Brain pericyte (primary cell): ENCODE measurements at places on chromosomes 6 and 20.

GRCh38 chr6:145824344-145824743 is 9.7 kb upstream of the FBXO30 start:
- no peak for DNase-seq

DNA sequence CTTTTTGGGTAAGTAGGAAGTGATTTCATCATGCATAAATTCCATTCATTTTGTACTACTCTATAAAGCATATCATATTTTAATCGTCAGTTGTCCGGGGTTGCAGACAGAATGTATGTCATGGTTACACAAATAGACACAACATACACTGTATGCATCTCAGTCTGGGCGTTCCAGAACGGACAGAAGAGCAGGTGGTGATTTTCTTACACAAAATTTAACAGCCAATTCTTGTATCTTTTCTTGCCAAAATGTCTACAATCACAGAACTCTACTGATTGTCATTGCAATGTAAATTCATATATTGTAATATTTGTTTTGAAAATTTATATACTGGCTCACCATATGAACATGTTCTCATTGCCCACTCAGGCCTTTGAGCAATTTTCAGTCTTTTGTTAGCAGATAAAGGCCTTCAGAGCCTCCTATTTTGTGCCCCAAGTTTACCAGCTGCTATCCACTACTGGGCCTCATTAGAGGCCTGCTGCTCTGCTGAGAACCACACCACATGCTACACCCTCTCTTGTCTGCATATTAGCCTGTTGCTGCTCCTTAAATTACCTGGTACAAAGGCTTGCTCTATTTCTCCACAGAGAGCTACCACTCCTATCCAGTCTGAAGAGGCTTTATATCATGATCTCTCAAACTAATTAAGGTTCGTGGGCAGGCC is 61.5 kb downstream of the PRDM13 start:
- no peak for DNase-seq

- no peak for DNase-seq
Measured at GRCh38 chr20:561437-562231, 18.0 kb upstream of the CSNK2A1 start.

- no peak for DNase-seq
Measured at GRCh38 chr6:53679446-53679933, 13.9 kb upstream of the KLHL31 start.

DNA sequence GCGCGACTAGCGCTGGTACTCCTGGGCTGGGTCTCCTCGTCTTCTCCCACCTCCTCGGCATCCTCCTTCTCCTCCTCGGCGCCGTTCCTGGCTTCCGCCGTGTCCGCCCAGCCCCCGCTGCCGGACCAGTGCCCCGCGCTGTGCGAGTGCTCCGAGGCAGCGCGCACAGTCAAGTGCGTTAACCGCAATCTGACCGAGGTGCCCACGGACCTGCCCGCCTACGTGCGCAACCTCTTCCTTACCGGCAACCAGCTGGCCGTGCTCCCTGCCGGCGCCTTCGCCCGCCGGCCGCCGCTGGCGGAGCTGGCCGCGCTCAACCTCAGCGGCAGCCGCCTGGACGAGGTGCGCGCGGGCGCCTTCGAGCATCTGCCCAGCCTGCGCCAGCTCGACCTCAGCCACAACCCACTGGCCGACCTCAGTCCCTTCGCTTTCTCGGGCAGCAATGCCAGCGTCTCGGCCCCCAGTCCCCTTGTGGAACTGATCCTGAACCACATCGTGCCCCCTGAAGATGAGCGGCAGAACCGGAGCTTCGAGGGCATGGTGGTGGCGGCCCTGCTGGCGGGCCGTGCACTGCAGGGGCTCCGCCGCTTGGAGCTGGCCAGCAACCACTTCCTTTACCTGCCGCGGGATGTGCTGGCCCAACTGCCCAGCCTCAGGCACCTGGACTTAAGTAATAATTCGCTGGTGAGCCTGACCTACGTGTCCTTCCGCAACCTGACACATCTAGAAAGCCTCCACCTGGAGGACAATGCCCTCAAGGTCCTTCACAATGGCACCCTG is 1.6 kb downstream of the TPBG start:
- no peak for DNase-seq

DNA sequence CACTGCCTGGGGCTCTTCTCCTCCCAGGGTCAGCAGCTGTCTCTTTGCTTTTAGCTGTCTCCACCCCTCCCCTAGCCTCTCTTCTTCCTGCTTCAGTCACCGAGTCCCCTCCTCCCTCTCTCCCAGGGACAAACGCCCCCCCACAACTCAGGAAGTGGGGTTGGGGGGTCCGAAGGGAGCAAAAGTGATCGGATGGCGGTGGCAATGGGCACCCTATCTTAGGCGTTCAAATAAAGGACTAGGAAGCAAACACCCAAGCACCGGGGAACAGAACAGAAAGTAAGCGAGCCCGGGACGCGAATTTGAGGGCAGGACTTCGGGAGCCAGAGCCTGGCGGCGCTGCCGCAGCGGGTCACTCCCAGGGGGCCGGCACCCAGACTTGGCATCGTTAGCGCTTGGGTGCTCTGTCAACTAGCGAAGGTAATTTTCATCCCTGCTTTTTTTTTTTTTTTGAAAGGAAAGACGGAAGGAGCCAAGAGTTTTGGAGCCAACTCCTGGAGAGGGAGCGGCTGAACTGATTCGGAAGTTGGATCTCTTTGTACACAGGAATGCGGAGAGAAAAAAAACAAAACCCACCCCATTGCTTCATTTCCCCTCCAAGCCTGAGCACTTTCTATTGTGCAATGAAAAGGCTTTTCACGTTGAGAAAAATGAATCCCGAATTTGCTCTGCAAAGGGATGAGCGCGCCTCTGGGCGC is 815 bp upstream of the ITPR3 start:
- no peak for DNase-seq

DNA sequence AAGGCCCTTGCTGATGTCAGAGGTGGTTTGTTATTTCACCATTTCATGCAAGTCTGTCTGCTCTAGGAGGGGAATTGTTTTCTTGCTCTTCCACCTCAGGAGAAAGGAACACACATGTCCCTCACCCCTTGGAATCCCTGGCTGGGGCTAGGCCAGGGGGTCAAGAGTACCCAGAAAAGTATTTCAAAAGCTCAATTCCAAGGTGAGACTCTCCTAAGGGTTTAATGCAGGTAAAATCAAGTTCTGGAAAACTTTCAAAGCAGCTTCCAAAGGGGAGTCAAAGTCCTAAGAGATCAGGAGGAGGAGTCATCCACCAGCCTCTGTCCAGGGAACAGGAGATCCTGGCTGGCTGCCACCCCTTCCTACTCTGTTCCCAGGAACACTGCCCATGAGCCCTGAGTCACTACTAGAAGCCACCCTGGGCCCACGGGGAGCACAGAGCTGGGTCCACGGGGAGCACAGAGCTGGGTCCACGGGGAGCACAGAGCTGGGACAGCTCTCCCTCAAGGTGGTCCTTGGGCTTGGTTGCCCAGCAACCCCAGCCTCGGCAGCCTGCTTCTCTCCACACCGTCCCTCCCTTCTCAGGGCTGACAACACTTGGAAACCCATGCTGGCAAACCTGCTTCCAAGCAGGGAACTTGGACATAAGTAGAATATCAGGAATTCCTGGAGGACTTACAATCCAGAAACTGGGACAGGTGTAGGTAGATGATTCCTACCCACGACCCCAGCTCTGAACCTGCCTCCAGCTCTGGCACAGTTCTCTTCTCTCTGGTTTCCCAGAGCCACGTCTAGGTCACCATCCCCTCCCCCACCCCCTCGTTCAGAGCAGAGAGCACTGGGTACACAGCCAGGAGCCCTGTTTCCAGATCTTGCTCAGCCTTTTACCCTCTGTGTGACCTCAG is 35.3 kb upstream of the CDKN1A start:
- no peak for DNase-seq

DNA sequence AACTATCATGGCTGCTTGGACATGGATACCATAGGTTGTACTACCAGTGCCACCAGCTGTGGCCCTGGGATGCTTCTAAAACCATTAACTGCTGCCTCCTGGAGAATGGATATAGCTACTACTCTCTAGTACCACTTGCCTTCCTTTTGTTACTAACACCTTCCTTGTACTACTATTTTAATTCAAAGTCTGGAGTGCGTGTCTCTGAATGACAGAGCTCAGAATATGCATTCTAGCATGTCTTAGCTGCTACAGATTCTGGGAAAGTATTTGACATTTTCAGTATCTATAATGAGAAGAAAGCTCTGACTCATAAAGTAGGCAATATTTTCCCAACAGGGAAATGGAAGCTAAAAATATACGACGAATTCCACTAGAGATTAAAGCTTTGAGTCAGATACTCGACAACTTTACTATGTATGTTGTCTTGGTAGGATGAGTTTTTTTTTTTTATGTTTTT is 112.3 kb downstream of the PFDN4 start:
- no peak for DNase-seq

GRCh38 chr20:1879934-1880333 is 15.3 kb upstream of the SIRPA start:
- DNase-seq = no peak

GRCh38 chr6:9621276-9621675 is 793.6 kb downstream of the TFAP2A start:
- no peak for DNase-seq

DNA sequence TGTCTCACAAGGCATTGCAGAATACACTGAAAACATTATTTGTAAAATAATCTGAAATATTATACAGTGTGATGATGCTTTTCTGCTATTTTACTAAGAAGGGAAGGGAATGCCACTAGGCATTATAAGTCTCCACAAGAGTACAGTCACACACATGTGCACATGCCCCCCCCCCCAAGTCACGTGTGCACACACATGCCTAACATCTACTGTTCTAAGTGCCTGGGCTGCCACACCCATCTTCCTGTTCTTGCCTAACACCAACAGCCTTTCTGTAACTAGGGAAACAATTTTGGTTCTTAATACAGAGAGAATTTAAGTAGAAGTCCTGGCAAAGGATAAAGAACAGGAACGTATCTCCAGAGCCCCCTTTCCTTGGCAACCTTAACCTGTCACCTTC is 58.2 kb upstream of the BCLAF1 start:
- DNase-seq = no peak

- no peak for DNase-seq
Measured at GRCh38 chr6:13763740-13764381, 50.5 kb downstream of the MCUR1 start.

DNA sequence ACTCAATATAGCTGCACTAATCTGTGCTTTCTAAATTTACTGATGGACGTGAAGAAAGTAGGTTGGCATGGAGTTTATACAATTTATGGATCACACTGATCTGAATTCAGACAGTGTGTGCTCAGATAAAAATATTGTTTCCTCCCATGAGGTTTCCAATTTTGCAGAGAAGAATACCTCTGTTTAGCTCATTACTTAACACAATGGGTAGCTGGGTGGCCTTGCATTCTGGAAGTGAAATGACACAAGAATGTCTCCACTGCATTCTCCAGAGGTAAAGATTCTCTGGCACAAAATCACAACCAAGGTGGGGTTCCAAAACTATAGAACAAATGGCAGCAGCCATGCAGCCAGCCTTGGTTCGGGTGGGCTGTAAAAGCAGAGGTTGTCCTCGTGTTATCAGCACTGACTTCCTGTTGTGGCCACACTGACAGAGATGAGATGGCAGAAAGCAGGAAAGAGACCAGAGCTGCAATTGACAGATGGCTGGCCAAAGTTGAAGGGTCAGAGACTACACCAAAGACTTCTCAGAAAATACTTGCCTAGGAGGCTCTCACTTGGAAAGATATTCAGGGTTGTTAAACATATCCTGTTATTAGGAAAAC is 50.2 kb downstream of the HDAC2 start:
- no peak for DNase-seq

DNA sequence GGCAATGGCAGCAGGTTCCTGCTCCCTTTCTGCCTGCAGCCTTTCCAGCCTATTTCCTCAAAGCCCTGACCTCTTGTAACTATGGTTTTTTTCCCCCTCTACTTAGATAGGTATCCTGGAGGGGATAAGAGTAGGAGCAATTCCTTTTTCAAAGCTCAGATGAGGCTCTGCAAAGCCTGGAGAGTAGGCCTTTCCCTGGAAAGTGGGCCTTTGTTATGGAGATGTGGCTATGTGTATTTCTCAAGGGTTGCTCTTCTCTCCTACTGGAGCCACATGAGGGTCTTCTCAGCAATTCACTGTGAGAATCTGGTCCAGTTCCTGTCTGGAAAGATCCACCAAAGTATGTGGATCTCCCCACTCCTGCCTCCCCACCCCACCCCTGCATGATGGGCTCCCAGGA is 96.0 kb downstream of the DTD1 start:
- no peak for DNase-seq

- no peak for DNase-seq
Measured at GRCh38 chr6:134686071-134686470, 263.8 kb downstream of the ALDH8A1 start.

DNA sequence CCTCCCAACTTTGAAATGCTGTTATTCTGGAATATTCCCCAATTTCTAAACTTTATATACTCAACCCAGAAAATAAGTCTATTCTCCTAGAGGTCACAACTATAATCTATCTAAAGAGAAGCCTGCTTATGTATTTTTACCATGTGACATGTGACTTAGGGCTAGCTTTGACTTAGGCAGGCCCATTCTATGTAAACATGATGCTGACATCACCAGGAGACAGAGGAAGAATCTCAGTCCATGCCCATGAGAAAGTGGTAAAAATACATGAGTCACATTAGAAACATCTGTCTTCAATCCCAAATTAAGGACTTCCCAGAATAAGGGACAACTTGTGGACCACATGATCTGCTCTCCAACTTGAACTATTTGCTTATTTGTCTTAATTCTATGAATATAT is 113.6 kb upstream of the ID4 start:
- peak; percentile 37 for DNase-seq

DNA sequence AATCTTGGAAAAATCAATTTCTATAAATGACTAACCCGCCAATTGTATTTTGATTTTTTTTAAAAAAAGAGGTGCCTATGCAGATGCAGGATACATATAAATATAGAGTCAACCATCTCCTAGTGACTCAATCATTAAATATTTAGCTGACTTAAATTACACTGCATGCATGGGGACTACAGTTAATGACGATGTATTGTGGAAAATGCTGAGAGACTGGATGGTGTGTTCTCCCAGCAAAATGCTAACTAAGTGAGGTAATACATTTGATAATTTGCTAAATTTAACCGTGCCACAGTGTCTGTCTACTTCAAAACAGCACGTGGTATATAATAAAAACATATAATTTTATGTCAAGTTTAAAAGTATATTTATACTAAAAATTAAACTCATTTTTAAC is 341.6 kb downstream of the PRKN start:
- DNase-seq = no peak

- no peak for DNase-seq
Measured at GRCh38 chr6:141790921-141791320, 341.8 kb upstream of the GJE1 start.

GRCh38 chr20:20452254-20452676 is 84.4 kb downstream of the INSM1 start:
- no peak for DNase-seq

DNA sequence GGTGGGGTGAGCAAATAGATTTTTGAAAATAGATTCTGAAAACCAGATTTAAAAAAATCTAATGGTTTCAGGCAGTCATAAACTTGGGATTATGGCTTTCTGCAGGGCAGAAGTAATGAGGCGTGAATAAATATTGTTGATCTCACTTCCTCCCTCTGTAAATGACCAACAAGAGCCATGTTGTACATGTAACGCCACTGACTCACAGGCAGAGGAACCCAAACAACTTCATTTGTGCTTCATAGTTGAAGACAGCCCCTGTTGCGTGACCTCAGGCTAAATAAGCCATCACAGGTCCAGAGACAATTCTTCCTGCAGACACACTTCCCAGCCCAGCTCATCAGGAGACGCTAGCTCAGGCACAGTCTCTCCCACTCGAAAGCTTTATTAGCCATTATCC is 59.1 kb upstream of the F13A1 start:
- no peak for DNase-seq

- DNase-seq = no peak
Measured at GRCh38 chr6:118253741-118254140, 294.4 kb upstream of the PLN start.
